AG10803 (cell line): ENCODE measurements at places on chromosomes 16 and 17.

- DNase-seq, result no peak
These were observed 83.1 kb downstream of the CCDC182 start for GRCh38 chr17:57662041-57662440.

DNA sequence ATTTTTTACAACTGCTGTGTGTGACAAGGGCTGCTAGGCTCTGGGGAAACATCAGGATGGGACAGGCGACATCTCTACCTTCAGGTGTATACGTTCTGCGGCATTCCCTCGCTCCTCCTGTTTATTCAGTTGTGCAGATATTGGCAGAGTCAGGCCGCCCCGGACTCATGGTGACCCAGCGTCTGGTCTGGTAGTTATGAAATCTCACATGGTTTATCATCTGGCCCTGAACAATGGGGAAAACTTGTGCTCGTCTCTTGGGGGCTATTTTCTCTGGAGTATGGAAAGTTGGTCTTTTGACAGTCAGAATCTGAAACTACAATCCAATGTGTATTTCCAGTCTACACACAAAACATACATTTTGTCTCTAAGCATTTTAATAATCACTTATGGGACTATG lies 3.3 kb downstream of the MARCHF10 start:
- peak; percentile 65 for DNase-seq

DNA sequence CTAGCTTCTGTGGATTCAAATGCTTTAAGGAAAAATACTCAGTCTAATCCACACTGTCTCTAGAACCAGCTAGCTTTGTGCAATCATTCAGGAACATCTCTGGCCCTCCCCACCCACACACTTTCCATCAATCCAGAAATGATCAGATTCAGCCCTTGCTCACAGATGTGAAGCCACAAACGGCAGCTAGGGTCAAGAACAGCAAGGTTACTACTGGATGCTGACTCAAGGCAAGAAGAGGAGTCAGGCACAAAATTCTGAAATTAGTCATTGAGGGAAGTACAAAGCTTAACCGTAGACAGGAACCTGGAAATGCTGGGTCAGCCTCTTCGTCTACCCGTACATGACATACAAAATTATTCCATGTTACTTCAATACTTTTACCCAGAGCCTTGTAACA lies 174.6 kb downstream of the CDH13 start:
- DNase-seq, result peak; percentile 16

GRCh38 chr16:20675488-20676267 lies 21.8 kb downstream of the ACSM1 start:
- peak; percentile 5 for DNase-seq

DNA sequence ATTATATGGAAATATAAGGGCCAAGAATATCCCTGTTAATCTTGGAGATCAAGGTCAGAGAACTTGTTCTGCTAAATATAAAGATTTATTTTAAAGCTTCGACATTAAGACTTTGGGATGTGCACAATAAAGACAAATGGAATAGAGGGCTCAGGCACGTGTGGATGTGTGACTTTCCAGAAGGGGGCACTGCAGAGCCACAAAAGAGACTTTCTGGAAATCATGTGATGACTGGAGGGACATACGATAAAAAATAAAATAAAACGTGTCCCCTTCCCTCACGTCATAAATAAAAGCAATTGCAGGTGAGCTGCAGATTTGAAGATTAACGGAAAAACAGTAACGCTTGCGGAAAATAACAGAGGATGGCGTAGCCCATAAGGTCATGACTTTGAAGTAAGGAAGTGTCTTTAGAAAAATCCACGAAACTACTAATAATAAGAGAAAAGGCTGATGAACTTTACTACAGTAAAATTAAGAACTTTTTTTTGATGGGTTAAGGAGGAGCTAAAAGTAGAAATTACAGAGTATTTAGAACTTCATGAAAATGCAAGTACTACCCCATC lies 9.4 kb upstream of the ENGASE start:
- peak; percentile 22 for DNase-seq

GRCh38 chr16:679814-680624 lies at the start of gene STUB1:
Gene STUB1, plus strand, starts transcription at chr16:680410. Its CDS starts 116 bp downstream, at chr16:680526.
- DNase-seq, result peak; percentile 84

DNA sequence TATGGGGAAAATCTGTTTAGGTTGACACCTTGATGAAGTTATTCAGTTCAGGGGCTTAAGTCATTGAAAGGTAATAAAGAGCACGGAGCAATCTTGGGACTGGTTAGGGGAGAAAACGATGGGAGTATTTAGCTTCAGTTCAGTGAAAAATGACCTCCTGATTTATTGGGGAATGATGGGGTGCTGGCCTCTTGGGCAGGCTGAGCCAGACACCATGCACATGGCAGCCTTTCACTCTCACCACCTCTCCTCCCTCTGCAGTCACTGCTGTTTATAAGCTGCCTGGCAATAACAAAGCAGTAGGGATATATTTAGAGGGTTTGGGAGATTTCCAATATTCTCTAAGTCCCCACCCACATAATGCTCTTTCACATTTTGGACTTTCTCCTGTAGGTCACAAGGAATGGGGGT lies 140.5 kb upstream of the HS3ST2 start:
- no peak for DNase-seq

DNA sequence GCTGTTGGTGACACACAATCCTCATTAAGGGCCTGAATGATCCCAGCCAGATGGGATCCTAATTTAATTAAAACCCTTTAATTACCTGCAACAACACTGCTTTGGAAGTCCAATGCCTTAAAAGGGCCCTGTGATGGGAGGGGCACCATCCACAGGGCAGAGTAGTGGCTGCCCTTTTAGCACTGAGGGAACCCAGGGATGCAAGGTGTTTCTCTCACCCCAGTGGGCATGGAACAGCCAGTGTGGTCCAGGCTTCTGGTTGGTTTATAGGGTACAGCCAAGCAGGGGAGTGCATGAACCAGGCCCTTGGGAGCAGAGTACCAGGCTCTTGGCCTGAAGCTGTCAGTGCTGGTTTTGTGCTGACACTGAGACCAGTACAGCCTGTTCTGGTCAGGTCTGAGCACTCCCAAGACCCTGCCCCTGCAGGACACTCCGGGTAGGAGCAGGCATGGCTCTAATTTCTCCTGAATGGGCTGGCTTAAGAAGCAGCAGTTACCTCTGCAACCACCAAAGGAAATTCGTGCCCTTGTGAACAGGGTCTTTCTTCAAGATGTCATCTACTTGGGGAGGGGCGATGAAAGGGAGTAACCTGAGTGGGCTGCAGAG lies 9.9 kb downstream of the NXPH3 start:
- DNase-seq, result no peak

DNA sequence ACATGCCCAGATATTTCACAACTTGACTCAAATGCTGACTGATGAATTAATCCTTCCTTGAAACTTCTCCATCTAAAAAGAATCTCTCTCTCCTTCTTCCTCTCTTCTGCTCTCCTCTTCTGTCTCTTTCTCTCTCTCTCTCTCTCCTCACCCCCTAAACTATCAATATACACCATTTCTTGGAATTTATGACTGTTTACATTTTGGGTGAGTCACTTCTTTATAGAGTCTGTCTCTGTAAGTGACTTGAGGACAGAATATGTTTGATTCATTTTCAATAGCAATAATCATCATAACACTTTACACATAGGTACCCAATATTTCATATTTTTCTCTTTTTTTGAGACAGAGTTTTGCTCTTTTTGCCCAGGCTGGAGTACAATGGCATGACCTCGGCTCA lies 15.3 kb downstream of the OR3A1 start:
- no peak for DNase-seq

DNA sequence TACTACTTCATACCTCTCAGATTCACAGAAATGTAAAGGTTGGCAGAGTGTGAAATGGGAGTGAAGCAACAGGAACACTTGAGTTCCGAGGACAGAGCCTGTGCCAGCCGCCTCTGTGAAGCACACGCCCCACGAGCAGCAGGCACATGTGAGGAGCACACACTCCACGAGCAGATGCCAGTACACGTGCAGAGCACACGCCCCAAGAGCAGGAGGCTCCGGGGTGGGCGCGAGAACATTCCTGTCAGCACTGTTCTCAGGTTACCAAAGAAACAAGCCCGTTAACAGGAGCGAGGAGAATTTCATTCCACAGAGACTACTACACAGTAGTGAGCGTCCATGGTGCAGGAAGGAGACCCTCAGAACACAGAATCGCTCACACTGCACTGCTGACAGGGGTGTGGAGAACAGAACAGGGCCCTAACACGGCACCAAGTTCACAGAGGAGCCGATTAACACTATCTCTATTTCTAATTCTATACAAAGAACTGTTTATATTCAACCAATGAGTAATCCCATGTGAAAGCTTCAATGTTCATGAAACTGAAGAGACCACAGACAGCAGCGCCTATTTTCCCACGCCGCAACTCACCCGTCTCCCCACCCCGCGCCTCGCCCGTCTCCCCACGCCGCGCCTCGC lies 40.1 kb downstream of the KLHDC4 start:
- peak; percentile 45 for DNase-seq

DNA sequence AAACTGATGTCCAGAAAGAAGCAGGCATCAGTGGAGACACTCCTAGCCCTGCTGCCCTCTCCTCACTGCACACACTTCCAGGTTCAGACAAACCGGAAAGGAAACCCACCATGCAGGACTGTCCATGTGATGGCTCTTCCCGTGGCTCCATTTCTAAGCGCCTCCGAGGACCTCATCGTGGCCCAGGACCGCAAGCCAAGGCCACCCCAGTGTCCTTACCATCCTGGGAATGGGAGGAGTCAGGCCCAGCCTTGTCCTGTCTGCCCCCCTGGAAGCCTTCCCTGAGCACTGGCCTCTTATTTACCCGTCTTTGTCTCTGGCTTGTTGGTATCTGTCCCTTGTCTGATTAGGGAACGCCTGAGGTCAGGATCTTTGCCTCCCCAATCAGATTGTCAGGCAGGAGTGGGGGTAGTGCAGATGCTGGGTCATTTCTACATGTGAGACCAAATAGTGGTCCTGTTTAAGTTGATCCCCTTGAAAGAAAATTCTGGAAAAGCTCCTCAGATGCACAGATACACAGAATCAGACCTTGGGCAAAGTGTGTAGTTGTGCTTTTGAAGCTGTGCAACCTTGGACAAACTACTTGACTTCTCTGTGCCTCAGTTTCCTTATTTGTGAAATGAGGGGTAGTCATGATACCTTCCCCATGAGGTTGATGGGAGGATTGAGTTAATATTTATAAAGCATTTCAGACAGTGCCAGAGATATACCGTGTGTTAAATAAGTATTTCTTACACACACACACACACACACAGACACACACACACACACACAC lies 744 bp downstream of the TAC4 start:
- no peak for DNase-seq

DNA sequence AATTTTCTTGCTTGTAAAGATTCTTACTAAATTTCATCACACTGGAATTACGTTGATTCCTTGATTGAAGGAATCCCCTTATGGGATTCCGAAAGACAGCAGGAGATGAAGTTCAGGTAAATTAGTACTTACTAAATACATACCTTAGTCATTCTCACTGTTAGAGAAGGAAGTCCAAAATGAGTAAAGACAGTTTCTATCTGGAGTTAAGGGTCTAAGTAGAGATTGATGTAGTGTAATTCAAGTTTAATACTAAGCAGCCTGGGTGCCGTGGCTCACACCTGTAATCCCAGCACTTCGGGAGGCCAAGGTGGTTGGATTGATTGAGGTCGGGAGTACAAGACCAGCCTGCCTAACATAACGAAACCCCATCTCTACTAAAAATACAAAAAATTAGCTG lies 9.6 kb downstream of the DDX42 start:
- DNase-seq, result no peak

DNA sequence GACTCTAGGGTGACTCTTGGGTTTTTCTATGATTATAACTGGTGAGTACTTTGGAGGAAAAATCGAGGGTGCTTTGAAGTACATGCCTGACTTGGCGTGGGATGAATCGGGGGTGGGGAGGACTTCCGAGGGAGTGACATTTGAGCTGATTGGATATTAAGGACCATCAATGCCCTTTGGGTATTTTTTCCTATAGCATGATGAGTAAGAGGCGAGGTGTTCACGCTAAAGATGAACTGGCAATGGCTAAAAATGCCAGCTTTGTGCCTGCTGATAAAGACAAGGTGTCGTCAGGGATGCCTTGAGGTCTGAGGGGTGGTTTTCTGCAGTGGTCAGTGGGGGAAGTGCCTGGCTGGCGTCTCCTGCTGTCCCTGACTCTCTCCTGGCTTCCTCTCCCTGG lies 25.3 kb downstream of the USP43 start:
- DNase-seq, result no peak

DNA sequence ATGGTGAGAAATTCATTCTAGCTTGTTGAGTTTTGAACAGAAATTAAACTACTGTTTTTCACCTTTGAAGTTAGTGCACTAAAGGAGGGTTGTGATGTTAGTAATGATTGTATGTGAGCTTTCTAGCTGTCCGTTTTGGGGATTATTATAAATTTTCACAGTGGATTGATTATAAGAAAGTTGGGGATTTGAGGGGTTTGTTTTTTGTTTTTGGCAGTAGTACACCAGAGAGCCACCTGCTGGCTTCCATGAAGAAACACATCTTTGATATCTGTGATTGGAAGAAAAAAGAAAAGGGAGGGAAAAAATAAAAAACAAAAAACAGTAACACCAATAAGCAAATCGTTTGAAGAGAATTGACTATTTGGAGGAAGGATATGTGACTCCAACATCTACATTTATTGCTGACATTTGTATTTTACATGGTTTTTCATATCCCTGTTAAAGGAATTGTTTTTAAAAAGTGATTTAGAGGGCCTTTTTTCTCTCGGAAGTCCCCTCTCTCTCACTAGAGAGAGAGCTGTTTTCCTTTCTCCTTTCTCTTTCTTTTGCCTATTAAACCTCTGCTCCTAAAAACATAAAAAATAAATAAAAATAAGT lies 1469.5 kb upstream of the GOT2 start:
- peak; percentile 31 for DNase-seq

DNA sequence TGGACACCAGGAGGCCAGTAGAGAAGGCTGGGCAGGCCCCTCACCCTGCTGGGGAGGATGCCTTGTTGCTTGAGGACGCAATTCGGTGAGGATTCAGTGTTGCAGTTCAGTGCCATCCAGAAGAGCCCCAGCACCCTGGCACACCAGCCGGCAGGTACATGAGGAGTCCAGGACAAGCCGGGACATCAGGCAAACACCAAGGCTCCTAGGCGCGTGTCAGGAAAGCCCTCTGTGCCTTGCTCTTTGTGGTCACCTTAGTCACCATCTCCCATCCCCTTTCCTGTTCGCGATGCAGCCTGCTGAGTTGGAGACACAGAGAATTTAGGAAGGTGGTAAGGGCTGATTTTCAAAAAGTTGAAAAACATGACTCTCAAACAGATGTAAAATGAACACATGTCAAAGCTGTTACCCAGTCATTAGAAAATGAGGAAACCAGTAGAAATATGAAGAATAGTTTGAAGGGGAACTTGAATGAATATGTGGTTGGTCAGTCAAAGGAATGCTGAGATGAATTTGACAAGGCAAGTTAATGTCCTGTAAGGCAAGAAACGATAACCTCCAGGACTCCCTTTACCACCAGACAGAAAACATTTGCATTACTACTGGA lies 2.3 kb upstream of the NCBP3 start:
- no peak for DNase-seq
